ENCODE measurements at places on chromosomes 2 and 18. TPM values are rescaled to one million over a fixed set of nuclear protein-coding genes. Genes with fewer than 3 reads are reported as not detected.

Gene MRO
- total RNA-seq, result 0.80 TPM

Gene SLC19A3
- total RNA-seq, result 9.1 TPM

Gene TEKT4
- total RNA-seq, result not detected

Gene KYNU
- 0.50 TPM for total RNA-seq

Gene CBLN2
- total RNA-seq, result not detected

Gene C2orf15
- total RNA-seq, result 8.4 TPM

Gene CD207
- total RNA-seq, result not detected

Gene ALKAL2
- total RNA-seq, result 4.5 TPM

Gene CPLX4
- not detected for total RNA-seq

Gene NOL4
- 4.4 TPM for total RNA-seq

Data from GM23338 (cell line).